Spleen (tissue), 13 donors: ENCODE measurements at places on chromosomes 13 and 19.

GRCh38 chr13:51532736-51533197, 51.5 kb upstream of the WDFY2 start:
- DNase-seq, result no peak

DNA sequence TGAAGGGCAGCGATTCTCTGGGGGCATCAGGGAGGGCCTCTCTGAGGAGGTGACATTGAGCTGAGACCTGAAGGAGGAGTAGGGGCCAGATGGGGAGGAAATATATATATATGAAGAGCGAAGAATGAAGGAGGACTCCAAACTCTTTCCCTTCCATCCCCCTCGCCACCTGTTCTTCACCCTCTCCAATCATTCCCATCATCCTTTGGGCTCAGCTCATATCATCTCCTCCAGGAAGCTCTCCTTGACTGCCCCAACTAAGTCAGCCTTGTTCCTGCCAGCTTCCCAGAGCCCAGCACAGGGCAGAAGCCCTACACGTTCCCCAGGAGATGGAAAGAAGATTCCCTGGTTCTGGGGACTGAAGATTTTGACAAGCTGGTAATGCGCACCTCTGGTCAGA, 33.0 kb upstream of the SEMA6B start:
- DNase-seq, result no peak

DNA sequence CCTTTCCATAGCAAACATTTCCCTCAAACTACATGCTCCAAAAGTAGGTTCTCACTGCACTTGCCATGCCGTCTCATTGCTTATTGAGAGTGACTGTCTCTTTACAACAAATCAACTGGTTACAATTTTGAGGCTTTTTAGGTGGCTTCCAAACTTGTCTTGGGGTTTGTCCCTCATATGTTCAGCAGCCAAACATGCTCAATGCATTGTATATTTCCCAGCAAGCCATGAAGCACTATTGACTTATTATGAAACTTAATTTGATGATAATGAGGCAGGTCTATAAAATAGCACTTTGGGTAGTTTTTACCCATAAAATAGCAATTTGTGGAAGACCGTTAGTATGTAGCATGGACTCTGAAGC, 78.2 kb downstream of the LRCH1 start:
- no peak for DNase-seq

GRCh38 chr13:45500492-45501174, 35.9 kb downstream of the COG3 start:
- DNase-seq, result no peak

GRCh38 chr19:15776991-15777970, 10.2 kb upstream of the OR10H5 start:
- no peak for DNase-seq
